ENCODE measurements at places on chromosomes 12 and 14.

GRCh38 chr14:70192915-70193314 lies 4.2 kb upstream of the SLC8A3 start:
- no peak for DNase-seq

- DNase-seq = peak; percentile 62
These were observed 39.9 kb downstream of the CORO1C start for GRCh38 chr12:108691175-108691997.

GRCh38 chr12:12033824-12034223 lies 36.9 kb upstream of the BCL2L14 start:
- no peak for DNase-seq

- no peak for DNase-seq
These were observed 1369.3 kb downstream of the AACS start for GRCh38 chr12:126434412-126434985.

DNA sequence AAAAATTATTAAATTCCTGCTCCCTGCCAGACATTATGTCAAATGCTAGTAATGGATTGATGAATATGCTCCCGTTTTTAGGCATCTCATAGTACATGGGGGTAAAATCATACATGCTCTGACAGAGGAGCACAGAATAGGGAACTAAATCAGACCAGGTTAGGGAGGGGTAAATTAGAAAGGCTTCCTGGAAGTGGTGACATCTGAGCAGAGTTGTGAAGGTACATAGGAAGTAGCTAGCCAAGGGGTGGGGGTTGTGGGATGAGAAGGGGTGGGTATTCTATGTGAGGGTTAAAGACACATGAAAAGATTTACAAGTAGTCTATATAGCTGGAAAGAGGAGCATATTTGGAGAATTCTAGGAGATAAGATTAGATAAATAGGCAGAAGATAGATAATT lies 171.7 kb upstream of the FBXO33 start:
- DNase-seq = no peak

DNA sequence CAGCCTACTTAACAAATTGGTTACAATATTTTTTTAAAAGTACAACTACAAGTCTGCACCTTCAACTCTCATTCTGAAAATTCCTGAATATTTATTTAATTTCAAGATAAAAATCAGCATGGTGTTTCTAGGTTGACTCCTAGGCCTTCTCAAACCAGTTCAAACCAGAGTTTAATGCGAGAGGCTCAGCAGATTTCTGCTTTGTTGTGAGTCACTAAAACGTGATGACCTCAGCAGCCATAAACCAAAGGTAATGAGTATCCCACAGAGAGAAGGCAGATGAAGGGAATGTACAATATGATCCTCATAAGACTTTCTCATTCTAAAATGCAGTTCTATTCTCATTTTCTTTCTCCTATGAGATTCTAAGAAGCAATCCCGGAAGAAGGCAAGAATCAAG lies 1.5 kb downstream of the PRDM4 start:
- DNase-seq = no peak

GRCh38 chr12:64729909-64730587 lies 29.2 kb downstream of the GNS start:
- peak; percentile 16 for DNase-seq

DNA sequence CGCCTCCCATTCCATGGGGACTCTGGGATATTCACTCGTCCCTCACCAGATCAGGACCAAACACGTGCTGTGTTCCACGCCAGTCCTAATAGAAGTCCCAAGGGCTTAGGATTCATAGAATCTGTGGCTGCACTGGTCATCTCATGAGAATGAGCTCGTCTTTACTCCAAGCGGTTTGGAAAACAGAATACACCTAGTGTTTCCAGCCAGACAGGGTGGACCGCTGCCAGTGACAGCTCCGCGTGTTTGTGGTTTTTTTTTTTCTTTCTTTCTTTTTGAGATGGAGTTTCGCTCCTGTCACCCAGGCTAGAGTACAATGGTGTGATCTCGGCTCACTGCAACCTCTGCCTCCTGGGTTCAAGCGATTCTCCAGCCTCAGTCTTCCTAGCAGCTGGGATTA lies 75.1 kb downstream of the GLT1D1 start:
- no peak for DNase-seq

DNA sequence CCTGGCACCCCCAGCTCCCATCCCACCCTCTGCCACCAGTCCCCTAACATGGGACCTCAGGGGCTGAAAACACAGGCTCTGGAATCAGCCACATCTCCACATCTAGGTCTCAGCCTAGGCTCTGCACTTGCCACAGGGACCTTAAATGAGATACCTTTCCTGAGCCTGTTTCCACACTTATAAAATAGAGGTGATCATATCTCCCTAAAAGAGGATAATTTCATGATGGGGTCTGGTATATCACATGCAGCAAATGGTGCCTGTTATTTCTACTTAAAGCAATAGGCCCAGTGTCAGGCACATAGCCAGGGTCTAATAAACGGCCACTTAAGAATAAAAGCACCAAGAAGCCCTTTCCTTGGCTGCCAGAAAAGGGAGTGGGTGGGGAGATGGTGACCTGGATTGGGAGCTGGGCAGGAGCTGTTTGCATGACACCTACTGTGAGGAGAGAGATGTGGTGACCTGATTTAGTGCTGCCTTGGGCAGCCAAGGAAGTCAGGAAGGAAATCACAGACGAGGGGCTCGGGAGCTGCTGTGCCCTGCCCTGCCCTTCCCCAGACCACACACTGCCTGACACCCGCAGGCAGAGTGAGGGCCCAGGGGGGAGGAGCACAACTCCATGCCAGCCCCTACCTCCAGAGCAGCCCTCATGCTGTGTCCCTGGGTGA lies 71.2 kb downstream of the IRF2BPL start:
- DNase-seq = no peak

DNA sequence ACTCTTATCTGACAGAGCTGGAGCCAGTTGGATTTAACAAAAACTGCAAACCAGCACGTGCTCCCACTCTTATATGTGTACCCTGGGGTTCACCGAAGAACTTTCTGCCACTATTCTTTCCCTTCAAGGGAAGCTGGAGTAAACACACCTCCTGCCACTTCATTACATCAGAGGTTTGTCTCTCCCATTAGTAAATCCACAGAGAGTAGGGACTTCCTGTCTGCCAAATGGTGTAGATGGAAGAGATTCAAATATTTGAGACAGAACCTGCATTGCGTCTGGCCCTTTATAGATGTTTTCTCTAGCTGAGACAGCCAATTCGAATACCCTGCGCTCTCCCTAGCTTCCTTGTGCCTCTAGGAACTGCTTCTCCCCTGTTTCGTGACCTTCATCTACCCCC lies 29.1 kb upstream of the AEBP2 start:
- no peak for DNase-seq

DNA sequence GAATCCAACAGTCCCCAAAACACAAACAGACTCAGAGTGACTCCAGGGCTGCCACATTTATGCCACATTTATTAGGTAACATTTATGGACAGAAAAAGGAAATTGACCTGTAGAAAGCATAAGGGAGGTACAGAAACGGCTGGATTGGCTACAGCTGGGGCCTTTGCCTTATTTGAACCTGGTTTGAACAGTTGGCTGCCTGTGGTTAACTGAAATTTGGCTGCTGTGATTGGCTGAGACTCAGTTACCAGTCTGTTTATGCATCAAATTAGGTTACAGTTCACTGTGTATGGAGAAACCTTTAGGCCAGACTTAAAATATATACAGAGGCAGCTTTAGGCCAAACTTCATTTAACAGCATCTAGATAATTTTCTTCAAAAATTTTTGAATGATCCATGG lies 27.8 kb upstream of the PCNX1 start:
- no peak for DNase-seq

- no peak for DNase-seq
These were observed 227.5 kb downstream of the SSPN start for GRCh38 chr12:26422839-26423398.

DNA sequence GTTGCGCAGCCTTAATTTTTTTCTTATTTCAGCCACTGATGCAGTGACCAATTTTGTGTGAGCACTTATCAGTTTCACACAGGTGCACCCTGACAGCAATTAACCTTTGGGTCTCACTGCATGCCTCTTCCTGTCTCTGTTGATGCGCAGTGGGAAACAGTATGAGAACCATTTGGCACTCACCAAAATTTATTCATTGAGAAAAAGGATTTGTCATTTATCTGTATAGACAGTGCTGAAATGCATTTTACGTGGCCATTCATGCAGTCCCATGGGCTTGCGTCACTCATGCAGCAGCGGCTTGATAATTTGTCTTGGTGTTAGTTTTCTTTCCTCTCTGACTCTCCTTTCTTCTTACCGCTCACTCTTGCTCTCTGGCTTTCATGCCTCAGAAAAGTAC lies 157.5 kb downstream of the C12orf75 start:
- DNase-seq = no peak

GRCh38 chr12:3795066-3795465 lies 42.2 kb upstream of the CRACR2A start:
- no peak for DNase-seq

- DNase-seq = no peak
These were observed 379.9 kb upstream of the PDE3A start for GRCh38 chr12:19988459-19988873.

GRCh38 chr12:131061041-131061806 lies 107.5 kb downstream of the ADGRD1 start:
- DNase-seq = no peak

GRCh38 chr12:130880411-130880885 lies 8.6 kb downstream of the RAN start:
- DNase-seq = peak; percentile 36

- no peak for DNase-seq
These were observed 95.9 kb downstream of the SLC35F4 start for GRCh38 chr14:57769863-57770523.

GRCh38 chr12:91636721-91637120 lies 454.1 kb upstream of the DCN start:
- no peak for DNase-seq

GRCh38 chr14:79418649-79419415 lies 792.5 kb downstream of the DIO2 start:
- no peak for DNase-seq

DNA sequence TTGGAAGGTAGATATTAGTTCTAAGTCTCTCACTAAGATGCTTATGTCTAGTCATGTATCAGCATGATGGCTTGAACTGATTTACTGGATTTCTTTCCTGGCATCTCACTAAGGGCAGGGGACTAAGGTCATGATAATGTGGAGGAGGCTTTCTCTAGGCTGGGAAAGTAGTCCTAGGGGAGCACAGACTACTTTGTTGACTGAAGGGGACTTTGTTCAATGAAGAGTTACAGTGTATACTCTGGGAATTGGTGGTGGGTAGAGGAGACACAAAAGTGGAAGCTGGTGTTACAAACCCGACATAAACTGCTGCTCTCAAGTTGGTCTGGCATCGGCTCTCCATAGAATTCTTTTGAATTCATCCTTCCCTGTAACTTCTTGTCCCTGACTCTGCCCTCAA lies 75.2 kb downstream of the SAMD4A start:
- no peak for DNase-seq

- peak; percentile 86 for DNase-seq
These were observed at the start of gene RPS26 for GRCh38 chr12:56041552-56042429. TSS of gene RPS26 (plus strand) at chr12:56041918. CDS start at chr12:56042167, 249 bp downstream.

GRCh38 chr12:110176745-110177144 lies 52.6 kb downstream of the IFT81 start:
- no peak for DNase-seq

DNA sequence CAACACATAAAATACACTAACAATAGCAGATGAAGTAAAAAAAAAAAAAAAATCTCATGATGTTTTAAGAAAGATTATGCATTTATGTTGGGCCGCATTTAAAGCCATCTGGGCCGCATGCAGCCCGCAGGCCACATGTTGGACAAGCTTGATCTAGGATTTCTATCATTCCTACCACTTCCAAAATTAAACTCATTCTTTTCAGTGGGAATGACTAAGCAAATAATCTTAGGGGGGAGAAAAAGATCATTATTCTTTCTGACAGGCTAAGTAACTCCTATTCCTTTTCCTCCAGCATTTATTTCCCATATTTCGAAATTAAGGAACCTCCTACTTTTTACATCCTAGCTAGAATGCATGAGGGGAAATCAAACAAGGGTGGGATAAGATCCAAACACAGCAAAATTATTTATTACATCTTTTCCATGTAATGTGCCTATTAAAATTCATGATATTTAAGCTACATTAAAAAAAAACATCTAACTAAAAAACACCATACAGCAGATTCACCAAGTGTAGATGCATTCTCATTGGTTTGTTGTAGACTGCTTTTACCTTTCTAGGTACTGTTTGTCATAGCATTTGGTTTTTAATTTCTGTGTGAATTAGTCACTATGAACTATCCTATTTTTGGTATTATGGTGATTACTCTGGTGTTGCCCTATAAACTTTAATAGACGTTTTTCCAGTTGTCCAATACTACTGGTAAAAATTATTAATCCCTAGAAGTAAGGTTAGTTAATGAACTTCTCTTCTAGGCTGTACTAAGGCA lies 76.1 kb downstream of the RASSF8 start:
- DNase-seq = no peak

- DNase-seq = no peak
These were observed 50.0 kb downstream of the SLC38A4 start for GRCh38 chr12:46775796-46776195.

DNA sequence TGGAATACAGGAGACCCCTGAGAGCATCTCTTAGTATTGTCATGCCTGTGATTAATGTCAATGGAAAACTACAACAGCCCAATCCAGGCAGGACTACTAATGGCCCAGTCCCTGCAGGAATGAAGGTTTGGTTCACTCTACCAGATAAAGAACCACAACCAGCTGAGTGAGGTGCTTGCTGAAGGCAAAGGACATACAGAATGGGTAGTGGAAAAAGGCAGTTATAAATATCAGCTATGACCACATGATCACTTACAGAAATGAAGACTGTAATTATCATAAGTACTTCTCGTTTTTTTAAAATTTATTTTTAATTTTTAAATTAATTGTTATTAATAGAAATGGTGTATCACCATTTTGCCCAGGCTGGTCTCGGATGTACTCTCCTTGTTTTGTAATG lies 17.2 kb upstream of the LPCAT3 start:
- no peak for DNase-seq

- DNase-seq = peak; percentile 42
These were observed 21.2 kb upstream of the RNASE12 start for GRCh38 chr14:20612403-20612802.

- DNase-seq = no peak
These were observed 15.4 kb upstream of the CLMN start for GRCh38 chr14:95335071-95335470.

GRCh38 chr12:95615749-95616148 lies 64.5 kb upstream of the USP44 start:
- no peak for DNase-seq

- no peak for DNase-seq
These were observed 23.7 kb upstream of the PARP11 start for GRCh38 chr12:3896801-3897351.

- DNase-seq = no peak
These were observed 78.8 kb downstream of the KCNC2 start for GRCh38 chr12:75130811-75131210.

DNA sequence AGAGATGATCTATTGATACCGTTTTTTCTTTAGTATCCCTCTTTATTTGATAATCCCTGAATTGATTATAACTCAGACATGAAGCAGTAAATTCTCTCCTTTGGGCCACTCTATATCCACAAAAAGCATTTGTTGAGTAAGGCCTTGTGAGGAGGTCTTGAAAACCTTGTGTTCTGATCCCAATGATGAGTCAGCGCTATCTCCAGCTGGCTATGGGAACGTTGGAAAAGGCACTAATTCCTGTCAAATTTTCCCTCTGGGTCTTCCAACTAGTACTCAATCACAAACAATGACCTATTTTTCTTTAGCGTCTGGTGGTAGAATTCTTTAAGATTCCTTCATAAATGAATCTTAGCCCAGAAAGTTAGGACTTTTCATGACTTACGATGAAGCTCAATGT lies 168.4 kb upstream of the LRIG3 start:
- no peak for DNase-seq

Measured in GM20000 (cell line).